ENCODE measurements at places on chromosomes 1 and 21. TPM values are rescaled to one million over a fixed set of nuclear protein-coding genes. Genes with fewer than 3 reads are reported as not detected.

Gene IL20
- not detected for total RNA-seq

Gene SH2D1B
- not detected for total RNA-seq

Gene OPTC
- total RNA-seq, result not detected

Gene DNAI4
- 3.7 TPM for total RNA-seq

Gene CD101
- 0.50 TPM for total RNA-seq

Gene RPS6KA1
- total RNA-seq, result 142 TPM

Gene SPATA46
- not detected for total RNA-seq

All from mammary epithelial cell (primary cell).